Motor neuron (in vitro differentiated cells): ENCODE measurements at places on chromosomes 16 and 17. TPM values are rescaled to one million over a fixed set of nuclear protein-coding genes. Genes with fewer than 3 reads are reported as not detected.

ANKRD40CL gene
- total RNA-seq, result 0.43 and 1.2 TPM in 2 replicates

DOC2A gene
- 3.3 TPM in 2 replicates for total RNA-seq

CETP gene
- 0.16 and 0.18 TPM in 2 replicates for total RNA-seq

CRHR1 gene
- 0.46 TPM in 1 of 2 replicates, not detected in the other for total RNA-seq

SMTNL2 gene
- total RNA-seq, result 13.5 and 14.1 TPM in 2 replicates

MYL4 gene
- not detected in 2 replicates for total RNA-seq

TOX3 gene
- total RNA-seq, result 9.8 and 11.4 TPM in 2 replicates

ATAD5 gene
- total RNA-seq, result 11.7 and 12.1 TPM in 2 replicates
